Osteoblast (primary cell): ENCODE measurements at places on chromosomes 3 and 15.

GRCh38 chr3:71725271-71725991, at the start of gene EIF4E3:
EIF4E3 (minus strand) TSS chr3:71725402; CDS start chr3:71725367, 35 bp downstream.
- DNase-seq = peak; percentile 99

DNA sequence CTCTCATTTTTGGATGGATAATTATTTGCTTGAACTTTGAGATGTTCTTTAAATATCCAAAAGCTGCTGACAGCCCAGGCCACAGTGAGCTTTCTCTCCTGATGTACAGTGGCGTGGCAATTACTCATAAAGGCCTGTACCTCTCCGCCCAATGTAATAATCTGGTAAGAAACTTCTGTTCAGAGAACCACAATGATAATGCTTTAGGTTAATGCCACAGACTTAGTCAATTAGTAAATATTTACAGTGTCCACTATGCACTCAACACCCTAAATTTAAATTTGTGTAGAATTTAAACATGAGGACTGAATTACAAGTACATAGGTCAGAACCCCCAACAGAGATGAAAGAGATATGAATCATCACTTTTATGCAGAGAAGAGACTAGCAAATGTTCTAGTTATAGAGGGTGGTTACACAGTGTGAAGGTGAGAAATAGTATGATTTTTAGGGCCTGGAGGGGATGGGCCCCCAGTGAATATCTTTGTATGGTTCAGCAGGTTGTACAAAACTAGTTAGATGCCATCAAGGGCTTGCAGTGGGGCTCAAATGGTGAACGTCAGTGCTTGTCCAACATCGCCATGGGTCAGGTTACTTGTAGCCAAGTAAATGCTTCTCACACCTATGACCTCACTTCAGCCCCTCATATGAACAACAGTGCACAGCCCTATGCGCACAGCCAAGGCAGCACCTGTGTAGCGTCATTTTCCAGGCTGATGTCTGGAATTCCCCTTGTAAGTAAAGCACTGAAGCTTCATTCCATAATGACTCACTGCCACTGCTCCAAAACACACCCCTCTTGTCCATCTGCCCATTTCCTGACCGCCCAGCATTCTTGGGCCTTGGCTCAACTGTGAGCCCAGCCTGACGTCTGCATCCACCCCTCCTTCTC, 13.3 kb downstream of the ABHD2 start:
- peak; percentile 89 for DNase-seq

GRCh38 chr3:8538913-8539312, 37.3 kb downstream of the LMCD1 start:
- peak; percentile 75 for DNase-seq

DNA sequence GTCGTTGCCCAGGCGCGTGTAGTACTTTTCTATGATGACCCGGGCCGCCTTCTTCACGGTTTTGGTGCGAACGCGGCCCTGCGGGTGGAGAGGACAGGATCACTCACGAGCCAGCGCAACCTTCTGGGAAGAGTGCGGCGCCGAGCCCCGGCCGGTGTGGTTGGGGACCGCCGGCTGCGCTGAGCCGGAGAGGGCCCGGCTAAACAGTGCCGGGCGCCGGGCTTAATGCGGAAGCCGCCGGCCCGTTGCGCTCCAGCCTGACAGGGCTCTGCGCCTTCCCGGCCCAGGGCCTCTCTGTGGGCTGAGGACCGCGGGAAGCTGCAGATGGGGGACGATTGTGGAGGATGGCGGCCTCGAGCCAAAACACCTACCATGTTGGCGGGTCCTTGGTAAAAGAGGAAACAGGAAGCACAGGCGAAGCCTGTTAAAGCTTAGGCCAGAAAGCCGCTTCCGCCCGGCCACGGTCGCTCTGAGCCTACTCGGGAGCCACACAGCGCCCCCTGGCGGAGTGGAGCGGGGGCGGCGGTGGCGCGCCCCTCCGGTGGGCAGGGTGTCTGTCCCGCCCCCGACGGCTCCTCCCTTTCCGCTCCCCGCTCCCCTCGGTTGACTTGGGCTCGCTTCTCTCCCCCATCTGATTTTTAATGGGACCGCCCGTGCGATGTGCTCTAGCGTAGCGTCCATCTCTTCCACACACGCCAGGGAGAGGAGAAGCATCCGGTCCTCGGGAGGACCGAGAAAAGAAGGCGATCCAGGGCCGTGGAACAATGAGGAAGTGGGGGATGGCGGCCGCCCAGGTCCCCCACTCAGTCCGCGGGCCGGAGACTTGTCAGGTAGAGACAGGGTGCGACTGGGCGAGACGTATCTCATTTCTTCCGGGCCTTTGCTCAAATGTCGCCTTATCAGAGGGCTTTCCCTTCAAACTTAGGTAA, at the start of gene RPS17:
RPS17 (minus strand) TSS at position 403 of the 929 bp plus-strand sequence; CDS start at position 374, 29 bp downstream.
- DNase-seq = peak; percentile 99

DNA sequence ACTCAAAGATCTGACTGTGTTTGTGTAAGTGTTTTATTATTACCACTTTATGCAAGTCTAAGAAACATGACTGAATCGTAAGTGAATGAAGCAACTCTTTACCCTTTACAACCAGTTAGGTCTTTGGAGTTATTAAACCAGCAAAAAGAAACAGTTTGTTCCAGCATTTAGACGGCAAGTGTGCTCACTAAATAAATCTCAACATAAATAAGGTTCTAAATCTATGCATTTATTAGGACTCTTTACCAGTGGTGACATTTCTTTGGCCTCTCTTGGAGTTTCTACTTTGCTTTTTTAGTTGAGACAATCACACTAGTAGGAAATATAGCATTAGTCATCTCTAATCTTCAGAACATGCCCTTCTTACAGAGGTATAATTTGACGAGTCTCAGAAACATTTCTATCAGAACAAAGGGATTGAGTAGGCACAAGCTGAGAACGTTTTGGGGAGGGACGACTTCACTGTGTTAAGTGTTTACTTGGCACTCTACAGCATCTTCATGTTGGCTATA, 739.9 kb upstream of the NR2F2 start:
- DNase-seq = no peak

DNA sequence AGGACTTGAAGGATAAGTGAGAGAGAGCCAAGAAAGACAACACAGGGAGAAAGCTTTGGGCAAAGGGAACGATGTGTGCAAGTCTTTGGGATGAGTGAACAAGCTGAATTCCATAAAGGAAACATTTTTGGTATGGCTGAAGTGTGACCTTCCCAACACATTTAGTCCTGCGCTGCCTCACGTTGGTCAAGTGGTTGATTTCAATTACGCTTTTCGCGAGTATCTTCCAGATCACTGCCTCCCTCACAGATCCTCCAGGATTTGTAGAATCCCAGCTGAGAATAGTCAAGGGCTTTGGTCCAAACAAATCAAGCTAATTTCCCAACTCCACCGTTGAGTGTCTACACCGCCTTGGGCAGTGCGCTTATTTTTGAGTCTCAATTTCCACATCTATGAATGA, 338.4 kb upstream of the ADAMTS9 start:
- DNase-seq = peak; percentile 3

DNA sequence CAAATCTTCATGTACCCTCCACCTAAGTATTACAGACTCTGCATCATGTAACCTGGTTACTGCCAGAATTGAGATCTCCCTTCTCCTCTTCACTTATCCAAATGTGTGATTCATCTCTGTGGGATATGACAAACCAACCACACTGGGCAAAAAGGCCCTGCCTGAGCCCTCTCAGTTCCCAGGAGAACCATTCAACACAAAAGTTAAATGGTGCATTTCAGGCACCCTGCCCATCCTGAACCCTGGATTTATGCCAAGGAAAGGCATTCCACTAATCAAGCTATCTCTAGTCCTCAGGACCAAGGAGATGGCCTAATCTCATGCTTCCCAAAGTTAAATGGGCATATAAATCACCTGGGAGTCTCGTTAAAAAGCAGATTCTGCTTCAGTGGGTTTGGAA, 108.5 kb downstream of the TNIK start:
- peak; percentile 82 for DNase-seq
